ENCODE measurements at places on chromosomes 2 and 18.

- DNase-seq, result no peak
Observed at GRCh38 chr18:25310045-25310444, 41.9 kb downstream of the ZNF521 start.

- DNase-seq, result no peak
Observed at GRCh38 chr2:168758970-168759820, 43.2 kb upstream of the NOSTRIN start.

DNA sequence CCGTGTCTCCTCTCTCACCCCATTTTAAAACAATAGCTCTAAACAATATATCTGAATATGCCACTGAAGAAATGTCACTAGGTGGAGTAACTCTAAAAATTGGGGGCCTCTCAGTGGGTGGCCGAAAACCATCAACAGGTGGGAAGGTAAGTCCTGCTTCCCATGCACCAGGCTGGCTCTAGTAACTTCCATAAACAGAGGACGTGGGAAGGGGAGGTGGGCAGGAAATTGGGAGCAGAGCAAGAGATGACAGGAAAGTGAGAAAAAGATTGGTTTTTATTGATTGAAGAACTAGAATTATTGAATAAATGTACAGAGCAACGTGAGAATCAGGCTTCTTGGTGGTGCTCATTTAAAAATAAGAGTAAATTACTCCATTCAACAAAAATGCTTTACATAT, 170.4 kb downstream of the SOCS6 start:
- no peak for DNase-seq

DNA sequence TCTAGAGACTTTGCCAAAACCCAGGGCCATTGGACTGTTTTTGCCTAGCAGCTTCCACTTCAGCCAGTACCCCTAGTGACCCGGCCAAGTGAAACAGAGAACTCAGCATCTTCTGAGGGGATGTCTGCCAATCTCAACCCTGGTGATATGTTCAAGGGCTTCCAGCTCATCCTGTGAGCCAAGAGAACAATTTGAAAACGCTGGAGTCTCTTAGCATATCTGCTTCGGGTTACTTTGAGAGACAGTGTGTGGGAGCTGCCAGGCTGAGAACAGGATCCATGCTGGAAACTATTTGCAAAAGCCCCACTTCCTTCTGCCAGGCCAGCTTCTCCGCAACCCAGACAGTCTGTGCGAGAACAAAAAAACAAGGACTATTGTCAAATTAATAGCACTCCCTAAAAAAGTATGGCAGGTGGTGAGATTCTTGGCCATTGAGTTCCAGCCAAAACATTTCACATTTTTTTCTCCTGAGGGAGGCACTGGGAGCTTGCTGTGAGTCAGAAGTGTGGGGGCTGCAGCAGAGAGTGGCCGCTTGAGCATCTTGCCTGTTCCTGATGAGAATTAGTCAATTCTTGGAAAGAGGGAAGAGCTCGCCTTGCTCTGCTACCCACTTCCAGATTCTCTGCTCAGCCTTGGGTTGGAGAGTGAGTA, 395.6 kb upstream of the TRIB2 start:
- no peak for DNase-seq

GRCh38 chr2:50225021-50225928, 806.7 kb downstream of the NRXN1 start:
- no peak for DNase-seq

- DNase-seq, result no peak
Observed at GRCh38 chr2:111668274-111668616, 215.7 kb downstream of the ANAPC1 start.

DNA sequence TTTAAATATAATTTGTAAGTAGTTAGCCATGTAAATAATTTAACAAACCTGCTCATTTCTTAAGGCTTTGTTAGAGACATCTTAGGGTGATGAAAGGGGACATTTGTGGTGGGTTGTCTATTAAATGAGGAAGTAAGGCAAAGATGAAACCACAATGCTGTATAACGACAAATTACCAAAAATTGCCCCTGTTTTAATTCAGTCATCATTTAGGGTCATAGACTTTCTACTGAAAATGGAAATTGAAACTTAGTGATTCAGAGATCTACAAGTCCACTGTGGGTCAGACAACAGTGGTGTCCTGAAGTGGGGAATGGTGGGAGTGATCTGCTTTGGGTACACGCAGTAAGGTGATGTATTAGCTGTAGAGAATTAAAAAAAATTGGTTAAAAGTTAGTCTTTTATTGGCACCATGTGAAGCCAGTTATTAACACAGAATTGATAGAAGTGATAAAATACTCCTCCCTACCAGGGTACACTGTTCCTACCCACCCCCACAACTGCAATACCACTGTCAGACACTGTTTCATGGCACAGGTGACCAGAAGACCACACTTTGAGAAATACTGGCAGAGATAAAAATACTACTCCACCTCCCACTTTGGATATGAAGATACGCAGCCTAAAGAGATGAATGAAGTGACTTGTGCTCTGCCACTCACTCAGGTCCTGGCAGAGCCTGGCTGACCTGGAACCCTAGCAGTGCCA, 13.4 kb downstream of the CERS6 start:
- no peak for DNase-seq

DNA sequence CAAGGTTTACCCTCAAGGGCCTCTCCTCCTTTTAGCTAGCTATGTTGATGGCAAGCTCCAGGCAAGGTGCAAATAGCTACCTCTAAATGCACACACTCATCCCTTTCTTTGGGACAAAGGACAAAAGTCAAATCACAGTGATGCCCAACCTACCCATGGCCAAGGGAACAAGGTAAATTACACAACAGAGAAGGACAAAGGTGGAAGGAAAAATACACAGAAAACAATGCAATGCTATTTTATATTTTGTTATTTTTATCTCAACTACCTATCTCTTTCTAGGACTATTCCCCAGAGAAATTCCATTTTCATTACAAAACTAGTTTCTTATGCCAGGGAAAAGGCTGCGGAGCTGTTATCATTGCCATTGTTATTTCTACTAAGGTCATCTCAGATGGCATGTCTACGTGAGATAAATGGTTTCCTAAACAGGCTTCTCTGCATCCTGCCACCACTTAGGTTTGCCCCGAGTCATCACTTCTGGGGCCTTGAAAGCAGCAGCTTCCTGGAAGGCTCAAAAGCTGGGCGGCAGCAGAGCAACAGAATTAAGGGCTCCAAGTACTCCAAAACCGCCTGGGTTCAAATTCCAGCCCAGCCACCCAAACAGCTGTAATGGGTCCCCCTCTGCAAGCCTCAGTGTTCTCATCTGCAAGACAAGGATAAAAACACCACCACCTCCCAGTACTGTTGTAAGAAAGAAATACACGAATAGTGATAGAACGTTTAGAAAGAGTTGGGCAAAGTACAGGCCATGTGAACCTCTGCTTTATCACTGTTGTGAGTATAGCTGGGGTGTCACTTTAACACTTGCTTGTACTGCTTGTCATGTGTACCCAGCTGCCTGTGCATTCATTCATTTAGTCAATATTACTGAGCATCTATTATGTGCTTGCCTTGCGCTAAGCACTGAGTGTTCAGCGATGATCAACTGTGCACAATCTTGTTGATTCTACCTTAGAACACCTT, 20.9 kb downstream of the BCL2 start:
- no peak for DNase-seq

- no peak for DNase-seq
Observed at GRCh38 chr2:40371525-40372282, 80.2 kb downstream of the SLC8A1 start.

GRCh38 chr2:60556576-60557485, 3.4 kb upstream of the BCL11A start:
- no peak for DNase-seq

DNA sequence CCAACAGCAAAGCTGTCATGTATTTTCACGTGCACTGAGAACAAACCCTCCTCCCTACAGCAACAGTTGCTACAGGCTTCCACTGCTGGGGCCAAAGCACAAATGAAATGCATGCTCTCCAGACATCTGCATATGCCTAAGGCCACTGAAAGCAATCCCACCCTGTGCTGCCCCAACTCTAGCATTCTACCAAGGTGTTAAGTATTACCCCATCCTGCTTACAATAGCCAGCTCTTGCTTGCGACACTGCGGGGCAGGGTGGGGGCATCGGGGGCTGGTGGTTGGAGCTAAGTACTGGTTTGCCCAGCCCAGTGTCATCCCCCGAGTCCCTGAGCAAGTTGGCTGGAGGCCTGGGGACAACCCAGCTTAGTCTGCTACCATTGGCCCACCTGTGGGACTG, 742.5 kb downstream of the TDRD15 start:
- DNase-seq, result no peak

- DNase-seq, result no peak
Observed at GRCh38 chr2:218398437-218399390, 954 bp upstream of the CTDSP1 start.

DNA sequence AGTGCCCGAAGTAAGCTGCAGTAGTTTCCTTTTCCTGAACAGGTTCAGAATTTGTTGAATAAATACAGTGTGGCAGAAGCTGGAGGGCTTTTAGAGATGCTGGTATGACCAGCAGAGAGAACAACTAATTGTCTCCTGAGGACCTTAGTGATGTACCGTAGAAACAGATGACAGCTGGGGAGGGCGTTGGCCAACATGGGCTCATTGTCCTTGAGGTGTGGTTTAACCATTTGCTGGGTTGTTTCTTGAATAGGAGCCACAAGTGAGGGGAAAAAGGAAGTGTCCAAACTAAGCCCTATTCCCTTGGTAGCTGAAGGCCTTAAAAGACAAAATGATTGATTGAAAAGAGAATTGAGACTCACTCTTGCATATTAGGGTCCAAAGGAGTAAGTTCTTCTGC, 11.7 kb upstream of the FAM228A start:
- DNase-seq, result no peak

DNA sequence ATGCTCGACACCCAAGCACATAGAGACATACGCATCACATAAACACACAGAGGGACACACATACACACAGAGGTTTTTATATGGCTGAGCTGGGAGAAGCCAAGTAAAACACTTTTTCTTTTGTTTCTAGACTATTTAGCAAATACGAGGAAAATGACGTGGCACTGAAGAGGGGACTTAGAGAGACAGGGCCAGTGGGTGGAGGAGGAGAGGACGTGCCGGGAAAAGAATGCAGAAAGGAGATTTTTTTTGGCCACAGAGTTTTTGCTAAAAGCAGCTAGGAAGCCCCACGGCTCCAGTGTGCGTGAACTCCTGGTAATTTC, 168.5 kb upstream of the KLF7 start:
- no peak for DNase-seq

DNA sequence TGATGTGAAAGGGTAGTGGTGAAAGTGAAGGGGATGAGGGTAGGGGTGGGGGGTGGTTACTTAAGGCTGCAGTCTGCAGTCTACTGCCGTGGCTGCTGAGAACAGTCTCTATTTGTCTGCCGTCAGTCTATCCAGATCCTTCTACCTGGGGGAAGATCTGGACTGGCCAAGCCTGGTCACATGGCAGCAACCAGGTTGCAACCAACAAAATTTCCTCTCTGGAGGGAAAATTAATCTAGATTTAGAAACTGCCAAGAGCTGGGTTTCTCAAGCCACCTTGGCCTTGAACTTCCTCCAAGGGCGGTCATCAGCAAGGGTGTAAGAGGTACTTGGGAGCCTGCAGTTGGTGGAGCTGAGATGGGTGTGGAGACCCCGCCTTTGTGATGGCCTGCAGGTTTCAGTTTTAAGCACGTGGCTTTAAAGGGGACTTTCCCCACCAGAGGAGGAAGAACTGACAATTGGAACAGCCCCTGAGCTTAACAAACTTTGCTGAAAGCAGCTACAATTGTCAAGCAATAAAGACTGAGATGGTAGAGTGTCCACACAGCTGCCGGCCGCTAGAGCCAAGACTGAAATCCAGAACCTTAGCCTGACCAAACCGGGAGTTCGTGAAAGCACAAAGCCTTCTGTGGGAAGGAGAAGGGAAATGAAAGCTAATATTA, 31.4 kb upstream of the KCMF1 start:
- DNase-seq, result no peak

DNA sequence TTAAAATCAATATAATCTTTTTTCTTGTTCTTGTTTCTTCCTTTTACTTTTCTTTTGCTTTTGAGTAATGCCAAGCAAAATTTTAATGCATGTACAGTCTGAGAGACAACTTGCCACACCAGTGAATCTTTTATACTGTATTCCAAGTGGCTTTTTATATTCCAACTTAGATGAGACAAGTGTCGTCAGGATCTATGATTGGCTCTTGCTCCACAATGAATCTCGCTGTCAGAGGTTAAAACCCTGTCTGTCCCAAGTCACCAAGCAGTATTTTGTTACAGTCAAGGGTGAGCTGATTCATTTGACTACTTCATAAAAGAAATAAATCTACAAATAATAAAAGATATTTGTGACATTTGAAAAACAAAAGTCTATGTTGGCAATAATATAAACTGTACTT, at the start of gene MSTN:
TSS of gene MSTN (minus strand) at position 129 of the 400 bp plus-strand sequence. CDS start 133 bp downstream, outside the sequence.
- no peak for DNase-seq

GRCh38 chr2:131022731-131023130, 70.5 kb downstream of the FAM168B start:
- DNase-seq, result no peak

- no peak for DNase-seq
Observed at GRCh38 chr2:128154225-128154624, 63.2 kb downstream of the UGGT1 start.

- DNase-seq, result no peak
Observed at GRCh38 chr2:195121341-195121740, 535.7 kb upstream of the SLC39A10 start.

GRCh38 chr2:65443509-65444186, 11.2 kb upstream of the SPRED2 start:
- DNase-seq, result no peak

DNA sequence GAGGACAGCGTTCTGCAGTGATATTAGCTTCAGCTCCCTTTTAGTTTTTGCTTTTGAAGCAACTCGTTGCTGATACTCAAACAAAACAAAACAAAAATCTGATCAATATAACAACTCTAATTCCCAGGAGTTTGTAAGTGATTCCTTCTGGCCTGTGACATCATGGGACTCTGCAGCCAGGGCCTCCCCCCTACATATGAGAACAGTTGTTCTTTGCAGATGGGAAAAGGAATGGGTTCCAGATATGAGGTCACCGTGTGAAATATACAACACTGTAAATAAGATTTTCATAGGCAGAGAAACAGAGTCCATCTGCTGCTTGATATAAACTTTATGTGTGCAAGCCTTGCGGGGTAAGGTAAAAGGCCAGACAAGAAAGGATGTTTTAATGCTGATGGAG, 56.7 kb downstream of the DIS3L2 start:
- DNase-seq, result no peak

DNA sequence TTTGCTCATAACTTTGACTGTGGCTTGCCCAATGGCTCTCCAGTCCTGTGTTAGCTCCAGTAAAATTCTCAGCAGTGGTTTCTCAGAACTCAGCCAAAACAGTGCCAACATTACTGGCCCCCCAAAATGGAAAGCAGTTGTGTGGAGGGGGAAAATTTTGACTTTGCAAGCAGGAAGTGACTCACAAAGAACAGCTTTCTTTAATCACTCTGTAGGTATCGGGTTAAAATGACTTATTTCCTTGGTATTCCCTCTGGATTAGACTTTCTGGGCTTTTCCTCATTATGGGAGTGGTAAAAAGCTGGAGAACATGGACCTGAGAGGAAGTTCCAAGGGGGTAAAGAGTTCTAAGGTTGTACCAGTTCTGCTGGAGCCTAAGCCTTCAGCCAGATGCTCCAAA, 175.7 kb upstream of the RND3 start:
- DNase-seq, result no peak

- no peak for DNase-seq
Observed at GRCh38 chr2:25041307-25041927, 459 bp upstream of the EFR3B start.

- DNase-seq, result no peak
Observed at GRCh38 chr2:201523506-201523905, 72.0 kb downstream of the STRADB start.

- DNase-seq, result no peak
Observed at GRCh38 chr2:218343591-218343990, 13.1 kb upstream of the CATIP start.

GRCh38 chr18:43934322-43934721, 657.0 kb upstream of the SYT4 start:
- no peak for DNase-seq
